Fibroblast of villous mesenchyme (primary cell): ENCODE measurements at places on chromosomes 2 and 18. TPM values are rescaled to one million over a fixed set of nuclear protein-coding genes. Genes with fewer than 3 reads are reported as not detected.

GRCh38 chr2:71603311-71603811, 150.0 kb downstream of the DYSF start:
- no peak for DNase-seq

- DNase-seq: no peak
Observed at GRCh38 chr2:1488181-1488671, 75.0 kb downstream of the TPO start.

DNA sequence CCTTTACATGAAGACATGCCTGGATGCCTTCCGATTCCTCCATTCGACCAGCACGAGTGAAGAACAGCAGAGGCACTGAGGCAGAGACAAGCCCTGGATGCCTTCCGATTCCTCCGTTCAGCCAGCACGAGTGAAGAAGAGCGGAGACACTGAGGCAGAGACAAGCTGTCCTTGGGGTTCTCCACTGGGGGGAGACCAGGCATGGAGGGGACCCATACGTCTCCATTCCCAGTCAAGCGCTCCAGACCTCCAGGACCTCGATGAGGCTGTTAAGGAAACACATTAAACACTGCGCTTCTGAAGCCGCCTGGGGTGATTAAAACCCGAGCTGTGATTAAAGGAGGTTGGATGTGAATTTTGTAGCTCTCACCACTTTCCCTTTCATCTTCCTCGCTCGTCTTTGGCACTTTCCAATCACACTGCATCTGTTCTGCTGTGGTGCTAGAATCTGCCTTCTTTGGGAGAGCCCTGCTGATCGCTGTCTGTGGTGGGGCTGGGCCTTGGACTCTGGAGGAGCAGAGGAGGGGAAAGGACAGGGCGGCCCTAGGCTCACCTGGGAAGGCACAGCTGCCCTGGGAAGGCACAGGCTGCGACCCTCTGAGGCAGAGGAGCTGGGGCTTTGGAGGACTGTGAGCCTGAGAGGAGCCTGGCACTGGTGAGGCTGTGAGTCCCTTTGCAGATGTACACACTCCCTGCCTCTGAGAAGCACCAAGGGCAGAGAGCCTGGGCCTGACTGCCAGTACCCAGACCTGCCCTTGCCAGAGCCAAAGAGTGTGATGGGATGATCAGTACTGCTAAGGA, 463.1 kb upstream of the HS6ST1 start:
- no peak for DNase-seq

DNA sequence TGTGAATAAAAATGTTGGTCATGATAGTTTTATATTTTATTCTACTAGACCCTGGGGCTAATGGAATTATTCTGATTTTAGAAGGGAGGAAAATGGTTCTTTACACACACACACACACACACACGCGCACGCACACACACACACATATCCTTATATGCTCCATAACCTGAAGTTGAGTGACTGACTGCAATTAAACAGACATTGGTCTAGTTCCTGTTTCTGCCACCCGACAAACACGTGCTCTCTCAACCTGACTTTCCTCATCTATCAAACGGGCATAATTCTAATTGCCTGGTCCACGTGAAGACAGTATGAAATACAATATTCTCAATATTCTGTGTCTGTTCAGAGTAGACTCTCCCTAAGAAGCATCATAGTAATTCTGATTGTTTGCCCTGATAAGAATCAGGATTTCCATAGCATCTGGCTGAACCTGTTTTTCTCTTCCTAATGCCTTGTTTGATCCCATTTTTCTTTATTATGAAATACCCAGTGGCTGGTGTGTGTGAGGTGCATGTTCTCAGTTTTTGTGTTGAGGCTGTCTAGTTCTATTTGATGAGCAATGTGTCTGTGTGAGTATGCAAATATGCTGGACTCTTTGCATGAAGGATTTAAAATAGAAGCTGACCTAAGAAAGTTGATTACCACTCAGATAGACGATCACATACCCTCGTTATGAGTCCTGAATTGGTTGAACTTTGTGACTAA, 51.0 kb downstream of the SETBP1 start:
- DNase-seq: no peak

GRCh38 chr2:68441179-68441993, 25.7 kb downstream of the FBXO48 start:
- peak; percentile 92 for DNase-seq

DNA sequence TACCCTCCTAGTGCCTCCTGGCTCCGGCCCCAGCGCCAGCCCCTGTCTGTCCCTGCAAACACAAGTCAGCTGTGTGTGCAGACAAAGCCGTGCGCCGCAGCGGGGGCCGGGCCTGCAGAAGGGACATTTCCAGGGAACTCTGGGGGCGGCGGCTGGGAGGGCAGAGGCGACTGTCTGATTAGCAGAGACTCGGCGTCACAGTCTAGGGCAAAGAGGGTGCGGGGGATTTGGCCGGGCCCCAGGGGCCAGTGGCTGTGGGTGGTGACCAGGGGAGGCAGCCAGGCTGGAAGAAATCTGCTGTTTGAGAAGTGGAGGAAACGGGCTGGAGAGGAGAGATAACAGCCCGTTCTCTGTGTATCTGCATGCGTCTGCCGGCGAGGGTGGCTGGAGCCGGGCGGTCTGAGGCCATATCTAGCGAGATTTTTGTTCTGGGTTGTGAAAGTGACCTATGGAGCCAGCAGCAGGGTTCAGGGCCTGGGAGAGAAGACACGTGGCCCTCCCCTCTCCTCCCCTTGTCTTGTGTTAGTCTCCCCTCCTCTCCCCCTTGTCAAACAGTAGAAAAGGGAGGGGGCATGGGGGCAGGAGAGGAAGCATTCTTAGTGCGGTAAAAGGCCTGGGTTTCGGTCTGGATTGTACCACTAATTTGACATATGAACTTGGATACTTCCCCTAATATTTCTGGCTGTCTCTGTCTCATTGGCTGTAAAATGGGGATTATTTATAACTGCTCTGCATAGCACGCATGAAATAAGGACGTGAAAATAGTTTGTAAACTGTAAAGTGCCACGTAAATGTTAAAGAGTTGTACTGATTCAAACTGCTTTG, 169.4 kb downstream of the SMAD7 start:
- DNase-seq: peak; percentile 94

DNA sequence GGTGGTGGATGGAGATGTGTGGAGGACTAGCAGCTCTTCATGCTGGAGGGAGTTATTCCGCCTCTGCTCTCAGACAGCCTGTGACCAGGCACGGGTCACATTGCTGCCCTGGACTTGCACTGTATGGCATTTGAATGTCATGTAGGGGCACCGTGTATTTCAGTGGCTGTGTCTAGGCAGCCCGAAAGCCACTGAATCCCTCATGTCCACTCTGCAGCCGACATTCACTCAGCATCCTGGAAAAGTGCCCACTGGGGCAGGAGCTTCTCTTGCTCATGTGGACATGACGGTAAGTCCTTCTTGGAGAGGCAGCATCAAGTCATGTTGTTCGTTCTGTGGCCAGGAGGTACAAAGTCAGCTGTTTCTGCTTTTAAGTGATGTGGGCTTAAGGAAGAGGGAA, 127.9 kb downstream of the SH3RF3 start:
- peak; percentile 52 for DNase-seq

GRCh38 chr2:242051463-242051862, 181.9 kb downstream of the RTP5 start:
- no peak for DNase-seq

- no peak for DNase-seq
Observed at GRCh38 chr2:102264952-102265351, 46.4 kb upstream of the IL1RL1 start.

Gene EDAR
- total RNA-seq: not detected in 2 replicates

Gene SALL3
- not detected in 2 replicates for total RNA-seq

Gene TXNDC2
- total RNA-seq: under 0.01 TPM in 1 of 2 replicates, not detected in the other
